ENCODE measurements at places on chromosomes 7 and 10.

- no peak for DNase-seq
These were observed 113.3 kb downstream of the DOCK4 start for GRCh38 chr7:112092709-112093395.

DNA sequence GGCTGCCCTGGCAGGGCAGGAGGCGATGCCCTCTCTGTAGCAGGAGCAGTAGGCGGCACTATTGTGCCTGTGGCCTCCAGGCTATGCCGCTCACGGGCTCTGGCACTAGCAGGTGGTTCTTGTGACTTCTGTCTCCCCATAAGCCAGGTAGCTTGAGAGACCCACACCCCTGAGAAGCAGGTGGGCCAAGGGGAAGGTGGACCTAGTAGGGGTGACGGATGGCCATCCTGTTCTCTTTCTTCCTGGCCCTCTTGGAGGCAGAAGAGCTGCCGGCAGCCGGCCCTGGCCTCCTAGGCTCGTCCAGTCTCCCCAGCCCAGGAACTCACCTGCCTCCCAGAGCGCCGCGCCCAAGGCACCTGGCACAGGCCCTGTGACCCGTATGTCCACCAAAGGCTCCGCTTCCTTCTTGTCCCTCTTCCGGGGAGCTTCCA lies 15.4 kb downstream of the MMRN2 start:
- no peak for DNase-seq

DNA sequence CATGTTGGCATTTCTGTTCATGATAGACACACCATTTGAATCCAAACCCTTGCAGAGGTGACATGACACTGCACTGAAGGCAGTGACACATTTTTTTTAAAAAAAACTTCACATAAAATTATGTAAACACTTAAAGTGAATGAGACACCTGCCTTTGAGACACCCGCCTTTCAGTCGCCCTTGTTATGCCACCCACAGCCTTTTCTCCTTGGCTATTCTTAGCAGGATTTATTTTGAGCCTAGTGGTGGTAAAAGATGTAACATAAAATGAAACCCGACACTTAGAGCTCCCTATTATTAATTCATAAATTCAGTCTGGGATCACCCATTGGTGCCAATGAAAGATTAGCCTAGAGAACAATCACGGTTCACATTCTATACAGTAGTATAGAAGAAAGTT lies 161.3 kb downstream of the DYNC1I1 start:
- no peak for DNase-seq

DNA sequence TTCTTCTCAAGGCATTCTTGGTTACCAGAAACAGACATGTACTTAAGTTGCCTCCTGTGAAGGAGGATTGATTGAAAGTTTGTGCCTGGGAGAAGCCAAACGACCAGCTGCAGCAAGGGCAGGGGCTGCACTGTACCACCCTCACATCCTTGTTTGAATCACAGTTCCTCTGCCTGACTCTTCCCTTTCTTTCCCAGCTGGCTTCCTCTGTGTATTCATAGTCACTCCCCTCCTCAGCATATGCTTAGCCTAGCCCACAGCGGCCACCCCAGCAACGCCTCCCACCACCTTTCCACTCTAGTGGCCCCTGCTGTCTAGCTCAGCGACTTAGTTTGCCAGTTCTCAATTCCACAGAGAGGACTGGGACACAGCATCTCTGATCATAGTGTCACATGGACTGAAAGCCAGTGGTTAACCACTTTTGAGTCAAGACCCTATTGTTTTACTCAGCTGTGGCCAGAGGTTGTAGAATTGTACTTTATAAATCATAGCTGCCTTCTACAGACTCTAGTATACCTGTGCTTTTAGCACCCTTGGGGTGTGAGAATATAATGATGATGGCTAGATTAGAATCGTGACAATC lies 643.0 kb downstream of the SUGCT start:
- DNase-seq, result no peak

- DNase-seq, result no peak
These were observed 191.8 kb downstream of the PTPRN2 start for GRCh38 chr7:158395780-158396278.

GRCh38 chr7:142461437-142461836 lies 203.6 kb upstream of the PRSS58 start:
- no peak for DNase-seq

DNA sequence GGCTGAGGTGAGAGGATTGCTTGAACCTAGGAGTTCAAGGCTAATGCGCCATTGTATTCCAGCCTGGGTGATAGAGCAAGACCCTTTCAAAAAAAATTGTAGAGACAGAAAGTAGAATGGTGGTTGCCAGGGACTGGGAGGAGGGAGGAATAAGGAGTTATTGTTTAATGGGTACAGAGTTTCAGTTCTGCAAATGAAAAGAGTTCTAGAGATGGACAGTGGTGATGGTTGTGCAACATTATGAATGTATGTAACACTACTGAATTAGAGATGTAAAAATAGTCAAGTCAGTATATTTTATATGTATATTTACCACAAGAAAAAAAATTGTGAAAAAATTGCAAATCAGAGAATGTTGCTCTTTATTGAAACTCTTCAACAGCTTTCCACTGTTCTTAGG lies 266.5 kb upstream of the NPY start:
- no peak for DNase-seq

- DNase-seq, result no peak
These were observed 201.2 kb downstream of the DIP2C start for GRCh38 chr10:488081-488932.

Measured in nucleus accumbens (tissue), 56 donors.